ENCODE measurements at places on chromosomes 12 and 14.
A peak's percentile ranks its signal among the peaks of the same experiment; 100 is the strongest.

GRCh38 chr14:96631621-96632362 is 129.6 kb downstream of the PAPOLA start:
- no peak for DNase-seq

DNA sequence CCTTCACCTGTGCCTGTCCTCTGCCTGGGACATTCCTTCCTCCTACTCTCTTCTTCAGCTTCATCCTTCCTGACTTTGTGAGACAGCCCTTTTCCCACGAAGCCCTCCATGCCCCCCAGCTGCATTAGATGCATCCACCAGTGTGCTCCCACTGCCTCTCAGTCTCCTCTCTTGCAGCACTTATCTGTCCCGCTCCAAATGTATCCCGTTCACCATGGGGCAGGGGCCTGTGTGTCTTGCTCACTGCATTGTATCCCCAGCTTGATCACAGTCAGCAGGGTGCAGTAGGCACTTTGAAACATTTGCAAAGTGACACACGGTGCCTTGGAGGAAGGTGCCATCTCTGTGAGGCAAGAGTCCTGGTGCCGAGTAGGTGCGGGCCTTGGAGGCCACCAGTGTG is 104.0 kb downstream of the SLC25A47 start:
- DNase-seq: no peak

DNA sequence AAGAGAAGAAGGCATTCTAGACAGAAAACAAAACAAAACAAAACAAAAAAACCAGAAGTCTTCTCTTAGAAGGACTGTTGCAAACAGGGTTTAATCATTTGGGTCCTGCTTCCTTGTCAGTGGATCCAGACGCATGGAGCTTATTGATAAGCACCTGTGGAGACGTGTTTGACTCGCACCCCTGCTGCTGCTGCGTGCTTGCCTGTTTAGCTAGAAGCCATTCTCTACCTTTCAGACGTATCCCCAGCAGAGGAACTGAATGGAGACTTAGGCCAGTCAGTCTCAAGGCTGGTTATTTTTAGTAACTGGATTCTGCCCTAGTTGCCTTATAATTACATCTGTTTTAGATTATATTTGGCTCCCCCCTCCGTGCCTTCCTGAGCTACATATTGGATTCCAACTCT is 186.1 kb upstream of the EEA1 start:
- no peak for DNase-seq

DNA sequence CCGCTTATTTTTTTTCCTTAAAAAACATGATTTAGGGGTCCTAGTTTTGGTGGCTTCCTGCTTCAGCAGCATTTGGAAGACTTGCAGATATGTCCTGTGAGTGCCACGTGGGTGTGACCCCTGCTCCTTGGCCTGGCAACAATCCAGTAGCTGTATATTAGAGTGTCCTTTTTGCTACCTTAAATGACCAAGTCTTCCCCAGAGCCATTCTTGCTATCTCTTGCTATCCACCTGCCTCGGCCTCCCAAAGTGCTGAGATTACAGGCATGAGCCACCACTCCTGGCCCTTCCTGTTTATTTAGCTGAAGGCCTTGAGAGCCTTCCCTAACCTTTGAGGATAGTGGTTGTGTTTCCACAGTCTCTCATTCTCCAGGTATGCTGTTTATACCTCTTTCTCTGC is 17.0 kb downstream of the TPCN1 start:
- no peak for DNase-seq

DNA sequence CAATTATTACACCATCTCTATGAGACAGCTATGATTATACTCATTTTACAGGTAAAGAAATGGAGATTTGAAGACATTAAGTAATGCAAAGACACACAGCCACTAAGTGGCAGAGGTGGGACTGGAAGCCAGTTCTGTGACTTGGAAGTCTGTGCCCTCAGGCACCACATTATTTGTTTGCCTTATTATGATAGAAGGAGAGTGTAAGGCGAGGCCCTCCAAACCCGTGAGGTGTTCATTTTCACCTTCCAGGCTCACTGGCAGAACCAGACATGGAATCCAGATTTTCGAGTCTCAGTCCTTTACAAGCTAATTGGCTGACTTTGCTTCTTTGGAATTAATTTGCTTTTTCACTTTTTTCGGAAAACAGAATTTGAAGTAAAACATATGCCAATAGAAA is 107.9 kb downstream of the CAND1 start:
- no peak for DNase-seq

- DNase-seq: no peak
Observed at GRCh38 chr14:23137813-23138535, 18.9 kb upstream of the CEBPE start.

DNA sequence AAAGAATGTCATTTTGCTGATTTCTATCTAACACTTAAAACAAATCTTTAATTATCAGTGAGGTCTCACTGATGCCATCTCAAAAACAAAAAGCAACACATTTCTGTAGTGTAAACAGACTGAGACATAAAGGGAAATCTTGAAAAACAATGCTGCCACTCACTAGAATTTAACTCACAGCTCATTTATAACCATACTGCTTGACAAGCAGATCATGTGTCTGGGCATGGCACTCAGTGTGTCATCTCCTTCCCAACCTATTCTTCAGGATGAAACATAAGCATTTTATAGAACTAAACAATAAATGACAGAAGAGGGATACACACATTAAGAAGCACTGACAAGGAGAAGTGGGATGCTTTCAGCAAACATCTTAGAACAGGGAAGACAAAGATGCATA is 22.4 kb downstream of the ATF7 start:
- no peak for DNase-seq

GRCh38 chr12:108559007-108559655 is 1.8 kb downstream of the SART3 start:
- no peak for DNase-seq

DNA sequence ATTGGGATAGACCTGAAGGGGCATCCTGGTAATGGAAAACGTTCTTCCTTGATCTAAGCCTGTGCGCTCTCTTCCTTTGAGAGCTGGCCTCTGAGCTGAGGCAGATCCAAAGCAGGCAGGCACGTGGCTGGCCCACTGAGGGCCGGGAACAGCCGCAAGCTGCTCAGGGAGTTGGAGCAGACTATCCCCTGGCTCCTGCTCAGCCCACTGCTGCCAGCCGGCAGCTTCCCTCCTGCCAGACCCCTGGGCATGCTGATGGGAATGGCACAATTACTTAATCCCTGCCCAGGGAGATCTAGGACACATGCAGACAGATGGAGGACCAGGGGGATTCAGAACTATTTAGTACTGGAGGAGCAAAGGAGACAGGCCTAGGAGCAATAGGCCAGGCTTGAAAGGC is 14.4 kb downstream of the NEUROD4 start:
- peak; percentile 45 for DNase-seq

- DNase-seq: no peak
Observed at GRCh38 chr12:122042910-122043309, 21.2 kb downstream of the BCL7A start.

- DNase-seq: no peak
Observed at GRCh38 chr12:132736913-132737312, 24.7 kb downstream of the ANKLE2 start.

GRCh38 chr12:120204171-120204570 is 3.3 kb upstream of the RPLP0 start:
- no peak for DNase-seq

- DNase-seq: no peak
Observed at GRCh38 chr12:4768341-4768740, 48.1 kb downstream of the GALNT8 start.

- DNase-seq: peak; percentile 75
Observed at GRCh38 chr12:75977952-75978671, 53.5 kb downstream of the PHLDA1 start.

DNA sequence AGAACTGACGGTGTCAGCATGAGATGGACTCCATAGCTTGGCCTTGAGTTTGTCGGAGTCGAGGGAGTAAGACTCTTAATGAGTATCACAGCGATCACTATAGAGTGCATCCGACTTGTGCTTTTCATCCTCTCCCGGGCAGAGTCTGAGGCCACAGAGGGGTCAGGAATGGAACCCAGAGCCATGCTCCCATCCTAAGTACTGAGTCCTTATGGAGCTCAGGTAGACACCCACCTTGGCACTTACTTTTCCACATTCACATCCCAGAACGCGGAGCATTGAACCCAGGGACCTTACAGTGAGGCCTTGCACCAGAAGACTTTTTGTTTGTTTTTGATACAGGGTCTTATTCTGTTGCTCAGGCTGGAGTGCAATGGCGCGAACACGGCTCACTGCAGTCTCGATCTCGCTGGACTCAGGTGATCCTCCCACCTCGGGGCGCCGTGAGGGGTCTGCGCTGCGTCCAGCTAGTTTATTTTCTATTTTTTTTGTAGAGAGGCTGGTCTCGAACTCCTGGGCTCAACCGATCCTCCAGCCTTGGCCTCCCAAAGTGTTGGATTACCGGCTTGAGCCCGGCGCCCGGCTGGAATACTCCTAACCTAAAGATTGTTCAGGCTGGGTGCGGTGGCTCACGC is 719 bp upstream of the SRSF9 start:
- DNase-seq: no peak

DNA sequence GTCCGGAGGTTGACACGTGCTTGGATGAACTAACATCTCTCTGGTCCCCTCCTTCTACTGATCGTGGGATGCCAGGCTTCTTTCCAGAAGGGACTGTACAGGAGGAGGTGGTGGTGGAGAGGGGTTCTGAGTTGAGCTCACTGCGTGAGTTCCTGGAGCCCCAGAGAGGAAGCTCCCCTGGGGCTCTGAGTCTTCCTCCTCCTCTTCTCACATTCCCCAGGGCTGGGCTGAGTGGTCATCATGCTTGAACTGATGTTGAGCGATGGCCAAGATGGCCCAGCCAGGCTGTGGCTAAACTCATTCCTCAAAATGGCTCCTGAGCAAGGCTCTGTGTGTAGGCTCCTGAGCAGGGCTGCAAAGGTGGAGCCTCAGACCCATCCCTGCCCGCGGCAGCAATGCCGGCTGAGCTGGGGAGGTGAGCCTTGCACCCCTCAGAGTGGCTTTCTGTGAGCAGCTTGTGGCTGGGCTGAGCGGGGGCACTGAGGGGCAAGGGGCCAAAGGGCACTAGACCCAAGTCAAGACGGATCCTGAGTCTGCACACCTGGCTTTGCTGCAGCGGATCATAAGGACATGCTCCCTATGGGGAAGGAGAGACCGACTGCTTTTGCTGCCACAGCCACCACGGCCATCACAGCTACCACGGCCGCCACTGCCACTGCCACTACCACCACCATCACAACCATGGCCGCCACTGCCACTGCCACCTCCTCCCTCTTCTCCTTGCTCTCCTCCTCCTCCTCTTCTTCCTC is 35.4 kb downstream of the MEG3 start:
- DNase-seq: no peak

GRCh38 chr14:75275598-75275997 is 3.0 kb upstream of the FOS start:
- DNase-seq: no peak

- DNase-seq: no peak
Observed at GRCh38 chr12:113512568-113512967, 40.9 kb upstream of the LHX5 start.

DNA sequence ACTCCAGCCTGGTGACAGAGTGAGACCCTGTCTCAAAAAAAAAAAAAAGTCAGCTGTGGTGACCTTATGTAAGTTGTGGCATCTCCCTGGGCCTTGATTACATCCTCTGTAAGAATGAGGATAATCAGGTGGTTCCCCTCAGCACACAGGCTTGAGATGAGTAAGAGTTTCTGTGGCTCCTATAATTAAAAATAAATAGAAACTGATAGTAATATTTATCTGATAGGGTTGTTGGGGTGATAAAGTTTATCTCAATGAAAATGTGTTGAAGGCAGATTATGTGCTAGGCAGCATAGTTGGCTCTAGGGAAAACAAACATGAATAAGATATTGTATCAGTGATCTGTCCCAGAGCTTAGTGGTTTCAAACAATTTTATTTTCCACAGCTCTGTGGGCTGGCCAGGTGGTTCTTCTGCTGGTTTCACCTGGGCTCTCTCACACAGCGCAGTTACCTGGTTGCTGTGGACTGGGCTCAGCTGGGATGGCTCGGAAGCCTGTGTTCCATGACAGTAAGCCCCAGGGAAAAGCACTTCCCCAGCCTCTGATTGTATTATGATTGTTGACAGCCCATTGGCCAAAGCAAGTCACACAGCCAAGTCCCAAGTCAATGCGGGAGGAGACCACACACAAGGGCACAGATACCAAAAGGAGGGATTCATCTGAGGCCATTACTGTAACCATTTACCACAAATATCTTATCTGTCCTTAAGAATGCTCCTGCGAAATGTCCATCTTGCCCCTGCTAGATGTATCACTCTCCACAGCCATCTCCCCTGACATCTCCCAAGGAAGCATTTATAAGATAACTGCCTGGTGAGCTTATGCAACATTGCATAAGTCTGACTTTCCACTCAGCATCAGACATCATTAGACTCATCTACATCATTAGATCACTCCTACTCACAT is 151.7 kb downstream of the NUAK1 start:
- no peak for DNase-seq

DNA sequence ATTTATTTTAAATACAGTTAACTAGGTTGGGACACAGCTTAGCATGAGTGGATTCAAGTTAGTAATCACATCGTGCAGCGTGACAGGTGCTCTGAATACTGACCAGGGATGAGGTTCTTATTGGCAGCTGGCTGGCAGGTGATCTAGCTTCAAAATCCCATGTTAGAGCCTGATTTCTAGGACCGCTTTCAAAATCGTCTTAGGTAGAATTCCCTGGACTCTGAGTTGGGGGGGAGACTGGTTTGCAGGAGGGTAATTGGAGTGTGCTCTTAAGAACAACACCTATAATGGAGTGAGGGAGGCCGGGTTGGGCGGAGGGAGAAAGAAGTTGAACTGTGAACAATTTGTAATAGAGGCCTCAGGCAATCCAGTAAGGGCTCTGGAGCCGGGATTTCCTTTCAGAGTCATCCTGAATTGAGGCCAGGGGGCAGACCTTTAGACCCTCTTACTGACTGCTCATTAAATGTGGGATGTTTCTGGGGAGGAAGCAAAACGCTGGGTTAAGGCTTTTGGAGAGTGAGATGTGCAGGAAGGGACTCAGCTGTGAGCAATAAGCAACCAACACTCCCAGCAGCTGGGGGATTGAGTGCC is 874 bp upstream of the YARS2 start:
- DNase-seq: peak; percentile 20

- DNase-seq: peak; percentile 30
Observed at GRCh38 chr12:31362759-31363415, 36.9 kb upstream of the SINHCAF start.

- DNase-seq: no peak
Observed at GRCh38 chr12:101578417-101578816, 16.4 kb upstream of the MYBPC1 start.

- DNase-seq: no peak
Observed at GRCh38 chr12:30546121-30546520, 149.5 kb downstream of the IPO8 start.

- no peak for DNase-seq
Observed at GRCh38 chr14:71328183-71328582, 420.9 kb downstream of the PCNX1 start.

Data from femur (tissue), 1 donor.